ENCODE measurements at places on chromosomes 7 and 10.

DNA sequence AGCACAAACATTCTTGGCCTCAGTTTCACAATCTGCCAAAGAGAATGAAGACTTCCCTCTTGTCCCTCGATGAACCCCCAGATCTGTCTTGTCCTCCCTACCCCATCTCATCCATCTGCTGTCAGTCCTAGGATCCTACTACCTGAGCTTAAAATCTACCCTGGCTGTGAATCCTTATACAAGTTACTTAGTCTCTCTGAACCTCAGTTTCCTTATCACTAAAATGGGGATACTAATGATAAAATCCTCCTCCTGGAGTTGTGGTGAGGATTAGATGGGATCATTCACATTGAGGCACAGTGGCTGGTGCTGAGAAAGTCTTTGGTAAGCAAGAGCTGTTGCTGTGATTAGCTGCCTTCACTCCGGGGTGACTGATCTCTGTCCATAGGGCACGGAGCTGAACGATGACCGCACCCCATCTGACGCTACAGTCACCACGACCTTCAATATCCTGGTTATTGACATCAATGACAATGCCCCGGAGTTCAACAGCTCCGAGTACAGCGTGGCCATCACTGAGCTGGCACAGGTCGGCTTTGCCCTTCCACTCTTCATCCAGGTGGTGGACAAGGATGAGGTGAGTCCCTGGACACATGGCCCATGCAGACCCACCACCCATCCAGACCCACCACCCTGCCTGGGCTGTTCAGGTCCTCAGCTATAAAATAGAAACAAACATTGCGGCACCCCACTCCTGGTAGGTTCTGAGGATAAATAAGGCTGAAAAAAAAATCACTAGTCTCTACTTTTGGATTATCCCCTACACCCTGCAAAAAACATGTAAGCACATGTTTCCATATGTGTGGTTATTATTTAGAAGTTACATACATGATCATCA lies 102.5 kb downstream of the C10orf105 start:
- DNase-seq = no peak

DNA sequence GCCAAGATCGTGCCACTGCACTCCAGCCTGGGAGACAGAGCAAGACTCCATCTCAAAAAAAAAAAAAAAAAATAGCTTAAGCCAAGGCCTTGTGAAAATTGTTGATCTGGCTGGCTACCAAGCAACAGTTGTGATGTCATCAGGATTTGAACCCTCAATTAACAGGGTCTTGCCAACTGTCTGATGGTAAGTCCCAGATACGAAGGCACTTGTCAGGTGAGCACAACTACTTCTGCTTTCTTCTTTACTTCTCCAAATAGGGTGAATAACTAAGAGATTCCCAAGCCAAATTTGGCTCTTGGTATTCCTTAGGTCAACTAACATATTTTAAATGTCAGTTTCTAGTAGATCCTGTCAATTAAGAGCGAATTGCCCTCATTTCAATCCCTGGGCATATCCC lies 47.4 kb downstream of the ANKRD61 start:
- no peak for DNase-seq

- DNase-seq = no peak
Observed at GRCh38 chr7:69772718-69773436, 174.6 kb downstream of the AUTS2 start.

GRCh38 chr10:122173337-122173736 lies 97.8 kb upstream of the BTBD16 start:
- DNase-seq = no peak

GRCh38 chr10:72336259-72337038 lies 18.3 kb downstream of the DNAJB12 start:
- DNase-seq = no peak

GRCh38 chr7:71372991-71373390 lies 241.0 kb downstream of the GALNT17 start:
- DNase-seq = no peak

GRCh38 chr10:86592413-86592812 lies 61.9 kb upstream of the OPN4 start:
- DNase-seq = no peak

DNA sequence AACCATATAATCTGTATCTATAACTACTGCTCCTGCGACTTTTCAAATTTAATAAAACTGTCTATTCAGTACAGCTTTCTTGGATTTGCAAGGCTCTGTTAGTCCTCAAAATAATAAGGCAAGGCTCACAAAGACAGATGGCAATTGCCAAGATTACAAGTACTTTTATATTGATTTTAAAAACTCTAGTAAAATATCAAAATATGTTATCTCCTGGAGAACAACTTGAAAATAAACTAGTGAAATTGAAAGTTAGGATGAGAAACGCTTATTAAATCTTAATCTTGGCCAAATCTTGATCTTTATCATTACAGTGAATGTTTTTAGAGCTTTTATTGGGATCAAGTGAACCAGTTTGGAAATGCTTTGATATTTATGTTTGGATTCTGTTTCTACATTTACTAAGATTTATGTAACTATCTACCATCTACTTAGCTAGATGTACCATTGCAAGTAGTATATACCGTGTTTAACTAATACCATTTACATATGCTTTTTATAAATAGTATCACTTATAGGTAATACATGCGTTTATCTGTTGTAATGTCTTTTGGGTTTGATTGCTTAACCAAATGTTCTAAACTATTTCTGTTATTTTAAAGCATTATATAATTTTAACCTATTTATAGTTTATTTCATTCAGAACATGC lies 70.0 kb downstream of the CABCOCO1 start:
- no peak for DNase-seq

DNA sequence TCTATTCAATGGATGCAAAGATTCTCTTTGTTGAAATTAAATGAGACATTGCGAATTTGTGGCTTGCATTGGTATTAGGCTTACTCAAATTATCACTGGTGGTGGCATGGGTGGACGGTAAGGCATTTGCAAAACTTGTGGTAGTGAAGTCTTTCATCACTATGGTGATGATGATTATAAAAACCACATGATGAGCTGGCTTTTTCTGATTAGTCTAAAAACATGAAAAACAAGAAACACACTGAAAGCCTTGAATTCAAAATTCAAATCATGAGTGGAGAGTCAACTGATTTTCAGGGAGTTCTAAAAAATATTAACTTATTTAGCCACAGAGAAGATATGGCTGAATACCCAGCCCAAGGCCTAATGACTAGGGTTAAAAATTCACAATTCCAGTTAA lies 99.8 kb upstream of the HGF start:
- no peak for DNase-seq

DNA sequence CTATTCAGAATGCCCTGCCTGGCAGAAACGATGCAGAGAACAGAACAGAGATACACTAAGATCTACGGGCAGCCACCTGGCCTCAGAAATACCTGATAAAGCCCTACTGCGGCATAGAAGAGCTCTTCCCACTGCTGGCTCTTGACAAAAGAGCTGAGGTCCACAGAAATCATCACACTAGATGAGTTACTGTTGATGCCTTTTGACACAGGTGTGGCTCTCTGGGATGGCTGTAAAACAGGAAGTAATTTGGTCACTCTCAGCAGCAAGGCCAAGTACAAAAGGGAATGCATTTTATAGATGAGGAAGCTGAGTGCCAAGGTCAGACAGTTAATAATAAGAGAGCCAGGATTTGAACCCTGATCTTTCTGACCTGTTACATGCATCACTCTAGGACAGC lies 35.0 kb upstream of the ACSL5 start:
- DNase-seq = no peak

- no peak for DNase-seq
Observed at GRCh38 chr10:103759100-103759781, 96.1 kb downstream of the SH3PXD2A start.

- DNase-seq = no peak
Observed at GRCh38 chr10:34722404-34722803, 92.7 kb downstream of the PARD3 start.

GRCh38 chr7:75640201-75640600 lies 98.5 kb downstream of the HIP1 start:
- no peak for DNase-seq

DNA sequence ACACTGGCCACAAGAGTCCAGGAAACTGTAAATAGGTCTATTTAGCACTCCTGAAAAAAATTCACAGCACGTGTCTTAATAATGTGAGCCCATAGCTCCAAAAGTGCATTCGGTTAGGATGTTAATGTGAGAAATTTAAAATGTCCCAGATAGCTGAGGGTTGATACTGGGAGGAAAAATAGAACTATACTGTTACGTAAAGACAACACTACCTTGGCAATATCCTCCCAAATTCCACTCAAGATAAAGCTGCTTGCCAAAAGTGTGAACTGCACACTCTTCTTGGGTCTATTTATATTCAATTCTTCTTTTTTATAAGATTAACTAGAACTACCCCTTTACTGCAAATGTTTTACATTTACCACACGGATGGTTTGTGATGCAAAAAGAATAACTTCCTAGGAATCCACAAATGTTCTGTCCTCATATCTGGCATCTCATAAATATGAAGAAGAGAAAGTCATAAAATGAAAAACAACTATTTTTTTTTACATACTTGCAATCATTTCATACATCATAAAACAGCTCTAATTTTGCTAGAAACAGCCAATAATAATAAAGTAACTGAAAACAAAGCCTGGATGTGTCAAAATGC lies 10.4 kb downstream of the RAB11FIP2 start:
- no peak for DNase-seq

DNA sequence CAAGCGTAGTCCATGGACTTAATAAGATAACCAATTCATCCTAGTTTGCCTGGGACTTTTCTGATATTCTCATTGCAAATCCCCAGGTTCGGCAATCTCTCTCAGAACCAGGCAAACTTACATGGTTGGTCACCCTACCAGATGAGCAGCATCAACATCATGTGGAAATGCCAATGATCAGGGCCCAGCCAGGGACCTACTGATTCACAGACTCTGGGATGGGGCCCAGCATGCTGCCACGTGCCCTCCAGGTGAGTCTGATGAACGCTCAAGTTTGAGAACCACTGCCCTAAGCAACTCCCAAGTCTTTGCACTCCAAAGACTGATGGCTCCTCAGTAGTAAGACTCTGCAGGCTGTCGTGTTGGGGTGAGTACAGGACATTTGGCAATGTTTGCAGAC lies 2.7 kb downstream of the LAMB4 start:
- DNase-seq = no peak

DNA sequence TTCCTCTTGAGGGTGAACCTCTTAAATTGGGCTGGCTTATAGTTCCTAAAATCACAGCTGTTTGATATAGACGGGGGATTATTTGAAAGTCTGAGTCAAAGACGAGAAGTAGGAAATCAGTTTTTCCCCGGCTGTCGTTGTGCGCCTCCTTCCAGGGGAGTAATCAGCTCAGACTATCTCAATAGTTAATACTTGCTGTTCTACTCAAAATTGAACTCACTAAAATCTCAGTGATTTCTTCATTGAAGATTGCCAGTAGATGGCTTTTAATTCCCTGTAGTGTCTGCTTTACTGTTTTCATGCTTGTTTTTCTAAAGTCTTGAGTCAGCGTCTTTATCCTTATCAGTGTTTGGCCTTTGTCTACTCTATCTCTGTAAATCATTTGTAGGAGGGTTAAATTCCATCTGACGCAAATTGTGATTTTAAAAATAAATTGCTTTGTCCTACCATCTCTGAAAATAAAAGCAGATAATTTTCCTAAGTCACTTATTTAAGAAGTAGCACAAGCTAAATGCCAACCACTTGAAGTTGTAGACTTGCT lies 47.3 kb downstream of the CNNM2 start:
- no peak for DNase-seq

DNA sequence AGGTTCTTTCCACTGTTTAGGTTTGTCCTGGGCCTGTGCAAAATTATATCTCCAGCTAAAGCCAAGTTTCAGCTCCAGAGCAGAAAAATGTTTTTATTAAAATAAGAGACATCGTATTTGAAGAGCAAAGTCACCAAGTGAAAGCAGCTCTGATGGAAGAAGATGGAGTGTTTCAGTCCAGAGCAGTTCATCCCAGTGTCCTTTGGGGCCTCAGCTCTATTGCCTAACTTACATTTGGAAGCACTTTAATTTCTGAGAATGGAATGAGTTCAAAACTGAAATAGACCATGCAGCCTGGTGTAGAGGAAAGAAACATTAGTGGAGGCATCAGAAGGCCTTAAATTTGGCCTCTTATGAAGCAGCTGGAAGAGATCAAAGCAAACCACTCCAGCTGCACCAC lies 545.2 kb downstream of the SORCS1 start:
- no peak for DNase-seq

- DNase-seq = no peak
Observed at GRCh38 chr7:87506246-87507180, 31.0 kb upstream of the ABCB4 start.

DNA sequence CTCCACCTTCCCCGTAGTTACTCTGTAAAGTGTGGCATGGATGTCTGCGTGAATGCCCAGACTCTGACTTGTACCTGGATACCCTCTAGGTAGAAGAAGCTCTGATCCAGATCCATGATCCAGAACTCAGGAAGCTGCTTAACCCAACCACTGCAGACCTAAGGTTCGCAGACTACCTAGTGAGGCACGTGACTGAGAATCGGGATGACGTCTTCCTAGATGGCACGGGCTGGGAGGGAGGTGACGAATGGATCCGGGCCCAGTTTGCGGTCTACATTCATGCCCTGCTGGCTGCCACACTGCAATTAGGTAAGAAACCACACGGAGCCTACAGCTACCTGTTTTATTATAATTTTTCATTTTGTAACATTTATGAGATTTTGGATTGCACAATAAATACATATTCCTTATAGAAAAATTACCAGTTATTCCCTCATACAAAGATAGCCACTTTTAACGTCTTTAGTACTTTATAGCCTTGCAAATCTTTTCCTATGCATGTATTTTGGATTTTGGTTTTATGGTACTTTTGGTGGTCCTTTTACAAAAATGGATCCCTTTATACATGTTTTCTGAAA lies 77.9 kb downstream of the AVL9 start:
- no peak for DNase-seq
